ENCODE measurements at places on chromosomes 11 and 22.

GRCh38 chr22:28893810-28894209, 10.4 kb downstream of the ZNRF3 start:
- DNase-seq: no peak

- DNase-seq: no peak
These were observed 5.4 kb upstream of the PAX6 start for GRCh38 chr11:31816468-31817053.

- no peak for DNase-seq
These were observed 1435.9 kb downstream of the BRD1 start for GRCh38 chr22:48391820-48392219.

DNA sequence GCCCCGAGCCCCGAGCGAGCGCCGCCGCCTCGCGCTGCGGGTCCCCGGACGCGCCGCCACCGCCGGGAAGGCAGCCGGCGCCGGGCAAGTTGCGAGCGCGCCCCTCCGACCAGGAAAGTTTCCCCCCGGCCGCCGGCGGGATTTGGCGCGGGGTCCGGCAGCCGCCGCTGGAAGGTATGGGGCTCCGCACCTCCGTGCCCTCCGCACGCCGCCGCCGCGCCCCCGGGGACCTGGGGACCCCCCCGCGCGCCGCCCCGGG, 281 bp downstream of the TSPAN18 start:
- no peak for DNase-seq

DNA sequence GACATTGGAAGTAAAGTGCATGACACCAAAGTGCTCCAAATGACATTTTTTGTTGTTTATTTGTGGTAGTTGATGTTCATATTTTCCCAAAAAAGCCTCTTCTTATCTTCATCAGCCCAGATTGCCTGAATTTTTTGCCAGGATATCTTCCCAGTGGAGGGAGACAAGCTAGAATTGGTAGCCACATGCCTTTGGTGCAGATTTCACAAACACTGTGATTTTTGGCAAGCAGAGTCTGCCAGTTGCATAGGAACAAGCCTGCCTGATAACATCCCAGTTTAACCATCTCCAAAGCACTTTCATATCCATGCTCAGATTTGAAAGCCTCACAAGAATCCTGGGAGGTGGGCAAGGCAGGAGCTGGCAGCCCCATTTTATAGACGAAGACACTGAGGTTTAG, 102.3 kb upstream of the SYT13 start:
- no peak for DNase-seq

GRCh38 chr22:40178417-40179409, 988 bp downstream of the TNRC6B start:
- DNase-seq: no peak

DNA sequence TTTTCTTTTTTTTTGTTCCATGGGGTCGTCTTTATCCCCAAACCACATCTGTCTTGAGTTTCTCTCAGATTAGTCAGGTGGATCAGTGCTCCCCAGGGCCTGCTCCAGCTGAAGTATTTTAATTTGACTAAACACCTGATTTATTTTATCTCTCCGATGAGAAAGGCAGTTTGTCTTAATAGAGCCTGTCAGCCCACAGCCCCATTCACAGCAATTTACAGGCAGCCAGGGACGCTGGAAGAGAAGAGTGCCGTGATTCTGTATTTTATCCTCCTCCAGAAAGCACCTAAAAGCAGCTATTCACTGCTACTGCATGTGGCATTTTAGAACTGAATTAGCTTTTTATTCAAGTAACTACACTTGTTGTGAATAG, 164.5 kb downstream of the SOX6 start:
- DNase-seq: no peak
